ENCODE measurements at places on chromosomes 4 and X. TPM values are rescaled to one million over a fixed set of nuclear protein-coding genes. Genes with fewer than 3 reads are reported as not detected.
A peak's percentile ranks its signal among the peaks of the same experiment; 100 is the strongest.

PABPC4L gene
- 0.03 TPM for polyA plus RNA-seq

ADGRA3 gene
- 35.2 TPM for polyA plus RNA-seq

- no peak for DNase-seq
Measured at GRCh38 chr4:99485212-99485611, 25.6 kb upstream of the C4orf17 start.

- no peak for DNase-seq
Measured at GRCh38 chr4:149183638-149184037, 632.0 kb downstream of the IQCM start.

- DNase-seq: peak; percentile 50
Measured at GRCh38 chr4:41477181-41477905, 60.6 kb upstream of the LIMCH1 start.

- DNase-seq: no peak
Measured at GRCh38 chr4:111812114-111812513, 333.1 kb upstream of the FAM241A start.

All from mammary epithelial cell (primary cell).